Suprapubic skin (tissue), 4 donors: ENCODE measurements at places on chromosomes 1 and 21. TPM values are rescaled to one million over a fixed set of nuclear protein-coding genes. Genes with fewer than 3 reads are reported as not detected.

GRCh38 chr1:186761358-186761757 lies 67.4 kb upstream of the PLA2G4A start:
- DNase-seq: no peak

GRCh38 chr1:22812092-22812880 lies 101.6 kb downstream of the EPHB2 start:
- no peak for DNase-seq

GRCh38 chr1:15022048-15022447 lies 131.5 kb upstream of the TMEM51 start:
- no peak for DNase-seq

GRCh38 chr21:31142600-31142999 lies 104.3 kb upstream of the KRTAP19-8 start:
- DNase-seq: no peak

GRCh38 chr1:212554401-212554800 lies 54.2 kb upstream of the ATF3 start:
- no peak for DNase-seq

- DNase-seq: no peak
These were observed 41.3 kb upstream of the FHAD1 start for GRCh38 chr1:15205586-15206346.

DNA sequence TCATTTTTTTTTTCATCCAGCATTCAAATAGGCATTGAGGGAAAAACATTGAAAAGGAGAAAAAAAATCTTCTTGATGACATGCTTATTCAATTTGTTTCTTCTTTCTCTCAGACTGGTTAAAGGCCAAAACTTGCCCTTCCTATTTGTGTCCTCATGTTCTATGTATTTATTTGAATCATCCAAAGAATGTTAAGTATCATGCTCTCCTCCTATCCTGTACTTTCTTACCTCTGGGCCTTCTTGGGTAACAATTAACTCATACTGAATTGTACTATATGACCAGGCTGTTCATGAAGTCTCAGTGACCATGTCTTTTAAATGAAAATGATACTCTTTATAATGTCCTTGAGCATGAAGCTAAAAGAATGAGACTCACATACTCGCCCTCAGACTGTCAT lies 36.5 kb upstream of the DENND1B start:
- DNase-seq: no peak

DNA sequence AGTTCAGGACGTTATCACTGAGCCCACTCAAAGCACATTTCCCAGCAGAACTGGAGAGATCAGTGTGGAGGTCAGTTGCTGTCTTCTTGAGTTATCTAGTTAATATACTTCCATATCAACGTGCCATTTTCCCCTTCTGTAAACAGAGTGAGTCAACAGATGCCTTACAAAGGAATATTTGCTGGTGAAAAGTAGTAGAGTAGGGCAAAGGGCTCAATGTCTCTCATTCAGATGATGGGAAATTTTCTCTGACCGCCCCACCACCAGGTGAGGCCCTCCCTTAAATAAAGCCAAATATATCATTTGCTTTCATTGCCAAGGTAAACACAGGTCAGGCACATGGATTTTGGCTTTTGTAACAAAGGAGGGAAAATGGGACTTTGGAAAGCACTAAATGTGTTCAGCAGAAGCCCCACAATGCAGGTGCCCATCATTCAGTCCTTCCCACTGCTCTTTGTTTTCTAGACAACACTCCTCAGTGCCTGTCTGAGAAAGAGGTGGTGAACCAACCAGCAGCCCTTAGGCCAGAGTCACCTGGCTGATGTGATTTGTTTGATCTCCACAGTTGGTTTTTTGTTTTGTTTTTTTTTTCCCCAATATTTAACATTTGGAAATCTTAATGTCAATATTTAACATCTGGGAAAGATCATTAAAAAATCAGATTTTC lies 40.5 kb upstream of the SAMD13 start:
- DNase-seq: no peak

DNA sequence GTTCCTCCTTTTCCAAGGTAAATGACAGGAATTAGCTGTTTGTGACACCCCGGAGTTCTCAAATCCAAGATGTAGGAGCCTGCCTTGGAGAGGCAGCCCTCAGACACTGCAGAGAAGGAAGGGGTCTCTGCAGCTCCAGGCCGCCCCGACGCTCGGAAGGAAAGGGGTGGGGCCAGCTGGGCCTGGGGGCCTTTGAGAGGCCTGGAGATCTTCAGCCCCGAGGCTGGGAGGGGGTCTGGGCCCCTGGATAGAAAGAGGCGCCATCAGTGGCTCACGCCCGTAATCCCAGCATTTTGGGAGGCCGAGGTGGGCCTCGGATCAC lies 1.1 kb upstream of the TNFRSF18 start:
- no peak for DNase-seq

DNA sequence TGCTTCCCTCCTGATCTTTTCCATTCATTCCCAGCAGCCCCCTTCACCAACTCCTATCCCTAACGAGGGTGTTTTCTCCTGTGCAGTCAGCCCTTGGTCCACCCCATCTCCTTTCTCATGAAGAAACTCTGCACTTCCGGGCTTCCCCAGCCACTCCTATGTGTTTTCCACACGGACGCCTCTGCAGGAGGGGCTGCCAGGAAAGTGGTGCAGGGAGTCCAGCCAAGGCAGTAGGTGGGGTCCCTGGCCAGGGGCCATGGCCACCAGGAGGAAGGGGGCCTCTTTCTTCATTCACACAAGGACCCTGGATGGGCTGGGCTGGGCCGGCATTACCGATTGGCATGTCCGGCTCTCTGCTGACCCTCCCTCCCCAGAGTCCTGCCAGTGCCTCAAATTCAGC lies 72.8 kb upstream of the EFHD2 start:
- no peak for DNase-seq

DNA sequence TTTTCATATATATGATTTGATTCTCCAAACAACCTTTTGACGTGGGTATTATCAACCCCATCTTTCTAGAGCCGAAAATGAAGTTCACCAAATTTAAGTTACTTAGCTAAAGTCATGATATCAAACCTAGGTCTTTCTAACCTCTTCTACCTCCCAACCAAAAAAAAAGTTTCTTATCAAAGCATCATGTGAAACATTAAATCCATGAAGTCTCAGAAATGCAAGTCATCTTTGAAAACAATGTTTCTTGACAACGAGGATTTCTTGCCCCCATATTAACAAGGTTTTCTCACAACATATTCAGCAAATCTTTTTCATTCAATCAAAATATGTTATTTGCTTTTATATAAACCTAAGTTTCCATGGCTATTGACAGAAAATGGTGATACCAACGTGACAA lies 306.3 kb downstream of the SMYD3 start:
- no peak for DNase-seq

DNA sequence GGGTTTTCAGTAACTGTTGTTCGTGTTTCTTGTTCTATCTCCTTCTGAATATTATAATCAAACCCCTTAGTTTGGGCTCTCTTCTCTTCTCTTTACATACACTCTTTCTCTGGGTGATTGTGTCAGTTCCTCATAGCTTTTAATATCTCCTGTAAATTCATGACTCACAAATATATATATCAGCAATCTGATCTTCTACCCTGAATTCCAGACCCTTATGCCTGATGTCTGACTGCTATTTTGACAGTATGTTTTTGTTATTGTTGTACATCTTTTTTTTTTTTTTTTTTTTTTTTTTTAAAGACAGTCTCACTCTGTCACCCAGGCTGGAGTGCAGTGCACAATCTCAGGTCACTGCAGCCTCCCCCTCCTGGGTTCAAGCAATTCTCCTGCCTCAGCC lies 70.8 kb upstream of the MPC2 start:
- no peak for DNase-seq

Gene CLCA1
- not detected for total RNA-seq

Gene FAM151A
- total RNA-seq: 0.47 TPM

Gene NT5C1A
- total RNA-seq: not detected

Gene RYR2
- total RNA-seq: 0.56 TPM

Gene C1orf226
- 14.0 TPM for total RNA-seq

Gene MNDA
- 3.7 TPM for total RNA-seq

Gene NADK
- 78.3 TPM for total RNA-seq

Gene TIAM1
- 81.5 TPM for total RNA-seq

Gene WNT9A
- 0.97 TPM for total RNA-seq
